Sigmoid colon (tissue), 7 donors: ENCODE measurements at places on chromosomes 3 and 15. TPM values are rescaled to one million over a fixed set of nuclear protein-coding genes. Genes with fewer than 3 reads are reported as not detected.

GRCh38 chr3:62095080-62095479 is 278.3 kb downstream of the FEZF2 start:
- DNase-seq, result no peak

DNA sequence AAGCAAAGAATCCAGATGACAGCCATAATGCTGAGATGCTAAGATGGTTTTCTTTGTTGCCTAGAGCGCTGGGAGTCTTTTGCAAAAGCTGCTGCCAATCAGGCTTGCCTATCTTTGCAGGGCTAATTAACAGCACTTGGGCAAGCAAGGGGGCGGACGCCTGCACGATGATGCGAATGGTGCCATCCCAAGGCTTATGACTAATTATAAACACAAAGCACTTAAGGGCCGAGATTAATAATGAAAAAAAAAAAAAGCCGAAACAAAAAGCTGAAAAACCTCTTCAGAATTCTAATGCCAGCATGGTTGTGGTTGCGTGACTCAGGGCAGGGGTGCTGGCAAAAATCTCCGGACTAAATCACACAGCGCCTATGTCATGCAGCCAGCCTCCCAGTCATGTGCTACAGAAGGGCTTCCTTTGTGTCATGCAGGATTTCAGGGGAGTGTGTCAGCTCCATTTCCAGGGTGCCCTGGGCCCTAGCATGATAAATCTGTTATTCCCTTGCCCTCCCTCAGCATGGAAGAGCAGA is 185.0 kb upstream of the ANKRD28 start:
- no peak for DNase-seq

GRCh38 chr15:85646538-85647091 is 148.1 kb downstream of the KLHL25 start:
- DNase-seq, result no peak

GRCh38 chr3:139548801-139549200 is 9.3 kb upstream of the RBP1 start:
- no peak for DNase-seq

DNA sequence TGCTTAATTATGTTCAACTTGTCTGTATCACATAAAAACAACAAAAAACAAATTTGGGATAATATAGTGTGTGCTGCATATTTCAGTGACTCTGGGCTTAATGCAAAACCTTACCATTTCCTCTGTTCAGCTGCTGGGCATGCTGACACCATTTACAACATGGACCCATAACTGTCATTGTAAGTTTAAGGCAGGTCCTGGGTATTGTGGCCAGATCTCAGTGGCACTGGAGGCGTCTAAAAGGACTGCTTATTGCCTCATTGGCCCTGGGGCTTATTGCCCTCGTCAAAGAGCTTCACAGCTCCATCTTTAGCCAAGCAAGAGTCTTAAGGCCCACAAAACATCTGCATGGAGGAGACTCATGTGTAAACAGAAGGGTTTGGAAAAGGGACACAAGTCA is 390.2 kb downstream of the NR2F2 start:
- DNase-seq, result no peak

The SEMA3G gene
- polyA plus RNA-seq, result 0.23 TPM

The KLHL18 gene
- 27.0 TPM for polyA plus RNA-seq

The USP19 gene
- polyA plus RNA-seq, result 22.2 TPM

The APEH gene
- 64.9 TPM for polyA plus RNA-seq

The GCSAM gene
- polyA plus RNA-seq, result 8.4 TPM

DNA sequence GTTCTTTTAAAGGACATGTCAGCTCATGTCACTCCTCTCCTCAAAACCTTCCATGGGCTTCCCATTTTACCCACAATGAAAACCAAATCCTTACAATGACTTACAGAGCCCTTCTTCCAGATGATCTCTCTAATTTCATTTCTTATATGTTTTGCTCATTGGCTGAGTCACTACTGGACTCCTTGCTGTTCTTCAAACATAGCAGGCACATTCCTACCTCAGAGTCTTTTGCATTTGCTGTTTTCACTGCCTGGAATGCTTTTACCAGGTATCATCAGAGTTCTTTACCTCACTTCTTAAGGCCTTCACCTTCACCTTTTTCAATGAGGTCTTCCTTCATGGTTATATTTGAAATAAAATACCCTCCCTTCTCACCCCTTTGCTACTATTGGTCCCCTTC is 57.3 kb downstream of the NECTIN3 start:
- DNase-seq, result no peak

DNA sequence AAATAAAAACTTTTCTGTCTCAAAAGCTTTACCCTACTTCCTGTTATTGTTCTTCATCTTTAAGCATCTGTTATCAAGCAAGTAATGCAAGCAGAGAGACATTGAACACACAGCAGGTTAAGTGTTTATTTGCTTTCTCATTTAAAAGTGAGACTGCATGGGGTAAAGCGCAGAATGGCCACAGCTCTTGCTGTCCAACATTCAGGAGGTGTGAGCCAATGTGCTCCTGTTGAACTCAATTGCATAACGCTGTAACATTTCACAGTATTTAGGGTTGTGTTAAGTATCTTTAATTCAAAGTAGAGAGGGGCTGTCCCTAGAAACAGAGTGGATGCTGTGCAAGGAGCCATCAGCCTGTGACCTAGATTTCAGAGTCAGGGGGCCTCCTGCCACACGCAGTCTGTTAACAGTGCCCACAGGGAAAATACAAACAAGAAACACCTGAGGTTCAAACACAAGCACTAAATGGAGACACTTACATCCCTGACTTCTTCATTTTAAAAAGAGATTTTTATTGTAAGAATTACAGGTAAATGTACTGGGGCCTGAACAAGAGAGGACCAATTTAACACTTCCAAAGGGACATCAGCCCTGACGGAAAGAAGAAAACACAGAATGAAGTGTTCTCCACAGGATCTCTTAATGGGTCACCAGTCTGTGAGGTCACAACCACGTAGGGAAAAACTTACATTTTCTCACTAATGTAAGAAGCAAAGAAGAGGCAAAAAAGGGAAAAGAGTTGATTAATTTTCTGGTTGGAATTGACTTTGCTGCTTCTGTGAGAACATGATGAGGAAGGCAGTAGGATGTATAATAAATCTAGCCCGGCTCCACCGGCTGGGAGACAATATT is 815.1 kb downstream of the VGLL3 start:
- no peak for DNase-seq

DNA sequence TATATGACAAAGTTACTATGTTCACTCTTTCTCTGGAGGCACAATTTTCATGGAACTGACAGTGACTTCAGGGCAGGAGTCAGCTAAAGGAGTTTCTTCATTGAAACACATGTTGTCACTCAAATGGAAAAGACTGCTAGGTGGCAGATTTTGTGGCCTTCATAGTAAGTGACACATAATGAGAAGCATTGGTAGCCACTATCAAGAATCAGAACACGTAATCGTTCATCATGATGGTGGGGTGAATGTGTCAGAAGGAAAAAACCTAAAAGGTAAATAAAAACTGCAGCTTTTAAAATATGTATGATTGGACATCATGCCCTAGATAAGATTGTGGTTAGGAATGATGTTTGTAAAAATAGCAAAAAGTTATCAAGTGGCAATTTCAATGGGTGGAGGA is 1491.0 kb downstream of the SI start:
- no peak for DNase-seq

- DNase-seq, result no peak
Observed at GRCh38 chr3:62211675-62212429, 161.5 kb downstream of the FEZF2 start.

The GOLGA6L4 gene
- polyA plus RNA-seq, result 1.4 TPM

DNA sequence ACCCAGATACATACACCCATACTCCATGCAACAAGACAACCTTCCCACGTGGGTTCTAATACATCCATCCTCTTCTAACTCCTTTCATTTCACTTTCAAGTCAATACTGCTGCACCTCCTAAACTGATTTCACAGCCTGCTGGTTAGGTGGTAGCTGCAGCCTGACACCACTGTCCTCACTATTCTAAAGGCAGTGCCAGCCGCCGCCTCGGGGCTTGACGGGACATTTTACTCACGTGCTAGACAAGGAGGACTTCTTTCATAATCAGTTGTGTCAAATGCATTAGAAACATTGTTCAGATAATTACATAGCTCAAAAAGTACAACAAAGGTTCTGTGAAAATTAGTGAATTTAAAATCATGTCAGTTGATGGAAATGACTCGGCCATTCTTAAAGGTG is 6.3 kb downstream of the UROC1 start:
- peak; percentile 34 for DNase-seq

DNA sequence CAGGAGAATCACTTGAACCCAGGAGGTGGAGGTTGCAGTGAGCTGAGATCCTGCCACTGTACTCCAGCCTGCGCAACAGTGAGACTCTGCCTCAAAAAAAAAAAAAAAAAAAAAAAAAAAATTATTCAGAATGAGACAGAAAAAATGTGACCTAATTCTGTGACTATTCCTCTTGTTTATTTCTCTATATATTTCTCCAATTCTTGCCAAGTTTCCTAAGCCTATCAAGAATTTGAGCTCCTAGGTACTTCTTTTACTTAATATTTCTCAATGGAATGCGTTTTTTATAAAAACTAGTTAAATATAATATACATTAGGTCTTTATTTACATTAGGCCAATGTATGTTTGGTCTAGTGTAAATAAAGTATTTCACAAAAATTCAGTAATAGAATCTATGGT is 86.8 kb downstream of the NAALADL2 start:
- no peak for DNase-seq

- no peak for DNase-seq
Observed at GRCh38 chr3:30508339-30508738, 98.1 kb upstream of the TGFBR2 start.

- DNase-seq, result no peak
Observed at GRCh38 chr15:66961901-66962300, 103.5 kb upstream of the SMAD3 start.

- DNase-seq, result no peak
Observed at GRCh38 chr3:178419071-178419470, 117.2 kb upstream of the KCNMB2 start.

The EPB42 gene
- polyA plus RNA-seq, result not detected

The SUCLG2 gene
- 289 TPM for polyA plus RNA-seq

GRCh38 chr3:12155828-12156227 is 2.9 kb downstream of the TIMP4 start:
- DNase-seq, result no peak

DNA sequence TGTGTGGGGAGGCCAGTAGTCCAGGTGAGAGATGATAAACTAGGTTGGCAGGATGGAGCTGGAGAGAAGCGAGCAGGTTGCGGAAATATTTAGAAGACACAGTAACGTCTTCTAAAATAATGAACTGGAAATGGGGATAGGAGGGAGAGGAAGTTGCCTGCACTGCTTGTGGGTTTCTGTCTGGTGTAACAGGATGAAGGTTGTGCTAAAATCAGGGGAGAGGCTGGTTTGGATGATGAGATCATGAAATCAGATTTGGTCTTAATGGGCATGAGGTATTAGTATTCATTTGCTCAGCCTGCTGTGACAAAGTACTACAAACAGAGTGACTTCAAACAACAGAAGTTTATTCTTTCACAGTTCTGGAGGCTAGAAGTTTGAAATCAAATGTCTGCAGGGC is 32.1 kb upstream of the TNFAIP8L3 start:
- no peak for DNase-seq

The TMEM108 gene
- polyA plus RNA-seq, result not detected

The OR5K2 gene
- not detected for polyA plus RNA-seq

- DNase-seq, result no peak
Observed at GRCh38 chr15:79122391-79122790, 31.8 kb upstream of the RASGRF1 start.

DNA sequence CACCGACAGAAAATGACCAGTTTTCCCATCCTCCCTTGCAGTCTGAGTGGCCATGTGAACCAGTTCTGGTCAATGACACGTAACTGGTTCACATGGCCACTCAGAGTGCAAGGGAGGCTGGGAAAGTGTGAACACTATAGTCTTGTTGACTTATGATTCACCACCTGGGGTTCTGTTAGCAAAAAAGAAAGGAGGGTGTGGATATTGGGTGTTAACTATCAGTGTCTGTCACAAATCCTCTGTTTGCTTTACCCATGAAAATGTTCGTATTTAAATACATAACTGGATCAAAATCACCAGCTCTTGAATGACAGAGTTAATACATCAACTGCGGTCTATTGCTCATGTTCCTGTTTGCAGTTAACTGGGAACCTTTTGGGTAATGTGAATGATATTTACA is 92.3 kb downstream of the ADAMTSL3 start:
- DNase-seq, result no peak

The TUSC7 gene
- not detected for polyA plus RNA-seq

- no peak for DNase-seq
Observed at GRCh38 chr3:100102757-100103156, 11.5 kb downstream of the FILIP1L start.

DNA sequence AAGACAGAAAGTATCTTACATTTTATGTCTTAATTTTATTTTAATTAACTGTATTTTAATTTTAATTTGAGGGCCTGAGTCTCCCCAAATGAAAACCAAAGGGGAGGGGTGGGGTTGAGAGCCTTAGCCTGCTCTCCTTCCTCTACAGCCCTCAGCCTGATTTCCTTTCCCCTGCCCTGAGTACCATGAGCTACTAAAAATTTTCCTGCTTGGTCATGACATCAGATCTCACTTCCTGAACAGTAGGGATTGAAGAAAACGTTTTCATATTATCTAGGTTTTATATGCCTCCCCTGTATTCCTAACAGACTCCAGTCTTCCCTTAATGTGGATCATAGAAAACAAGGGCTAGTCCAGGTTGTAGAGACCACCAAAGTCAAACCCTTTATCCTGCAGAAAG is 133.9 kb downstream of the MYLK start:
- DNase-seq, result no peak

- DNase-seq, result peak; percentile 75
Observed at GRCh38 chr3:117019082-117019713, 309.6 kb downstream of the TUSC7 start.

DNA sequence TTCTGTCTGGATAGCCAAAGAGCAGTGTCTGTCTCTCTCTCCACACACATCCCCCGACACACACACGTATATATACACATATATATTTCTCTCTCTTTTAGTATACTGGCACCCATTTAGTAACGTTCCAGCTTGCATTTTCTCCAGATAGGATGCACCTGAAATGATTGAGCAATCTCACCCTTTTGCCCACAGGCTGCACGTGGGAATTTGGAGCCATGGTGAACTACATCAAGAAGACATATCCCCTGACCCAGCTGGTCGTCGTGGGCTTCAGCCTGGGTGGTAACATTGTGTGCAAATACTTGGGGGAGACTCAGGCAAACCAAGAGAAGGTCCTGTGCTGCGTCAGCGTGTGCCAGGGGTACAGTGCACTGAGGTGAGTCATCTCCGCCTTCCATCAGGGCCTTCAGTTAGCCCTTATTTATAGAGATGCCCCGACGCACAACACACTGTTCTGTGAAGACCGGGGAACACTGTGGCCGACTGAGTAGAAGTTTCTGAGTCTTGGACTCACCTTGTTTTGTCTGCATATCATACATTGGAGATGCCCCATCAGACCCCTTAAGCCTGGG is 45.7 kb downstream of the RLBP1 start:
- DNase-seq, result peak; percentile 39

GRCh38 chr15:40032125-40032839 is 6.7 kb downstream of the SRP14 start:
- DNase-seq, result no peak

GRCh38 chr3:157499342-157499963 is 3.8 kb downstream of the VEPH1 start:
- DNase-seq, result no peak

The FMN1 gene
- polyA plus RNA-seq, result 6.5 TPM

- no peak for DNase-seq
Observed at GRCh38 chr3:115351193-115351592, 204.1 kb upstream of the ZBTB20 start.

GRCh38 chr3:160618878-160619277 is 53.5 kb upstream of the KPNA4 start:
- DNase-seq, result no peak
